Naive thymus-derived CD4-positive, alpha-beta T cell (primary cell): ENCODE measurements at places on chromosomes 6 and 20. TPM values are rescaled to one million over a fixed set of nuclear protein-coding genes. Genes with fewer than 3 reads are reported as not detected.

DNA sequence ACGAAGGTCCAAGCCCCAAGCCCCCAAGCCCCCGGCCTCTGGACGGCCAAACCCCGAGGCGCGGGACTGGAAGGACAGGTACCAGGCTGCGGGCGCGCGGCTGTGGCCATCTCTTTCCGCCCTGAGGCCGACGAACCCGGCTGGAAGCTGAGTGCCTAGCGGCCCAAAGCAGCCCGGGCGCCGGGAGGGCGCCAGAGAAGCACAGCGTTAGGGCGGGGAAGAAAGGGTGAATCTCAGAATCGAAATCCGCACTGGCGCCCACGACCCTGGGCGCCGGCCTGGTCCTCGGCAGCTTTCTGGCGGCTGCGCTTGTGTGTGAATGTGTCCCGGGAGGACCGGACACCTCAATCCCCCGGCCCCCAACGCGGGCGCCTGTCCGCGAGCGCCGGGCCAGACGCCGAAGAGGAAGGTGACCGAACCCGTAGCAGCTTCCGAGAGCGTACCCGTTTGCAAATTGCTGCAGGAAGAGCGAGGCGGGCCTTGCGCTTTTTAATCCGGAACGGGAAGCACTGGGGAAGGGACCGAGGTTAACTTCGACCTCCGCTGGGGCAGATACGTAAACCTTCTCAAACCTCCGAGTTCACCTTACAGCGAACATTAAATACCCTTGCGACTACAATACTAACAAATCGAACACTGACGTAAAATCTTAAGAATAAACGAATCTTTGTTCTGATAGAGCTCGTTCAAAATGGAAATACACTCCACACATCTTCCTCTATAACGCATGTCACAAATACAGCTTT is 2.9 kb downstream of the NRN1 start:
- peak; percentile 47 for DNase-seq

GRCh38 chr6:62976566-62976965 is 234.7 kb upstream of the FKBP1C start:
- DNase-seq: no peak

- DNase-seq: no peak
Observed at GRCh38 chr6:110714143-110714542, 101.1 kb downstream of the CDK19 start.

HNF4A gene
- not detected for total RNA-seq

DNA sequence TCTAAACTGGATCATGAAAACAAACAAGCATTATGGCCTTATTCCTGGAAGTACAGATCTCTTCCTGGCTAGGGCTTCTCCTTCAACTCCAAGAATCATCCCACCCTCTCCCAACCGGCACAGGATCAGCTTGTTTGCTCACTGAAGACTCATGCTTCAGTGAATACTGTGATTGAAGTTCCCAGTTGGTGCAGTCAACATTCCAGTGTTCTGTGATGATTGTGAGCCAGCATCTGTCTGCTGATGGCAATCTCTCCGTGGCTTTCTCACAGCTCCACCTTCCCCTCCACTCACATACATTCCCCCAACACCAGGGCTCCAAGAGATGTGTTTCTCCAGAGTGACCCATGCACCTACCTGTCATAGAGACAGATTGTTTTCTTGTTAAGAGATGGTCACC is 421.3 kb upstream of the BTBD3 start:
- no peak for DNase-seq
